ENCODE measurements at places on chromosomes 5 and 9. TPM values are rescaled to one million over a fixed set of nuclear protein-coding genes. Genes with fewer than 3 reads are reported as not detected.

DNA sequence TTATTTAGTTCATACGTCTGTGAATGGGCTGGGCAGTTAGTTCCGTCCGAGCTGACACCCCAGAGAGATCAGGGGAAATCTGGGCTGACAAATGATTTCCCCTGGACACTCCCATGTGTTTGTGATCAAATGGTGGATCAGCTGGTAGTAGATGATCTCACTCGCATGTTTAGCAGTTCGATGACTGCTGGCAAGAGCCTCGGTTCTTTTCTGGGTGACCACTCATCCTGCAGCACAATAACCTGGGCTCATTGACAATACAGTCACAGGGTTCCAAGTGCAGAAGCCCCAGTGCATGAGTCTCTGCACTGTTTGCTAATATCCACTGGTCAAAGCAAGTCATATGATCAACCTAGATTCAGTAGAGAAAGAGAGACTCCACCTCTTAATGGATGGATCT, 155.9 kb downstream of the NR2F1-AS1 start:
- DNase-seq = no peak

GRCh38 chr9:121213136-121213806, 11.6 kb upstream of the RAB14 start:
- peak; percentile 96 for DNase-seq

DNA sequence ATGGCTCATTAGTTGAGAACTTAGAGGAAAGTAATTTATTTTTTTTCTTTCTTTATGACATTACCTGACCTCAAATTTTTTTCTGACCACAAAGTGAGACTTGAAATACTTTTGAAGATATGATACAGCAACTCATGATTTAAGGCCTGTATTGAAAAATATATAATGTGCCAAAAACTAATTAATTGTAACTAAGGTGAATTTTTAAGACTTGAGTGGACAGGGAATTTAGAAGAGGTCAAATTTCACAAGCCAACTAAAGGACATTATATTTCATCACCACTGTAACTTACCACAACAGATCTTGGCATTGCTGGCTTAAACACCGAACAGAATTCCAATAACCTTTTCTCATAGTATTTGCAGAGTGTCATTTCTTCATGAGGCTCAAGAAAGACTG, 1.8 kb downstream of the CCNH start:
- DNase-seq = no peak

NCS1 gene
- 78.5 TPM for total RNA-seq

STPG3 gene
- total RNA-seq = not detected

GRCh38 chr9:132409828-132410528, at the start of gene CFAP77:
TSS of gene CFAP77 (plus strand) at chr9:132410211. CDS start at chr9:132410272, 61 bp downstream.
- peak; percentile 65 for DNase-seq

- peak; percentile 40 for DNase-seq
Observed at GRCh38 chr5:179149278-179149677, 89.1 kb downstream of the ZNF354C start.

GRCh38 chr5:134046801-134047686, 42.3 kb upstream of the VDAC1 start:
- DNase-seq = no peak

GRCh38 chr5:163508753-163509152, 3.3 kb downstream of the MAT2B start:
- no peak for DNase-seq

- DNase-seq = no peak
Observed at GRCh38 chr5:15010936-15011335, 139.4 kb upstream of the ANKH start.

DNA sequence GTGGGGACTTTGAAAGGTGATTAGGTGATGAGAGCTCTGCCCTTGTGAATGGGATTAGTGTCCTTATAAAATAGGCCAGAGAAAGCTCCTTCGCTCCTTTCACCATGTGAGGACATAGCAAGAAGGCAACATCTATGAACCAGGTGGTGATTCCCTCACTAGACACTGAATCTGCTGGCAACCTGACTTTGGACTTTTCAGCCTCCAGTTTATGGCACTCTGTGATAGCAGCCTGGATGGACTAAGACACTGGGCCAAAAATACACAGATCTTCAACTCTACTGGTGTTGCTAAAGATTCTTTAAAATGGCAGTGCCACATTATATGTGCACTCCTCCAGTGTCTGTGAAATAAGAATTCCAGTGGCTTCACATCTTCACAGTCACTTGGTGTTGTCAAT, 41.2 kb upstream of the COL15A1 start:
- no peak for DNase-seq

DNA sequence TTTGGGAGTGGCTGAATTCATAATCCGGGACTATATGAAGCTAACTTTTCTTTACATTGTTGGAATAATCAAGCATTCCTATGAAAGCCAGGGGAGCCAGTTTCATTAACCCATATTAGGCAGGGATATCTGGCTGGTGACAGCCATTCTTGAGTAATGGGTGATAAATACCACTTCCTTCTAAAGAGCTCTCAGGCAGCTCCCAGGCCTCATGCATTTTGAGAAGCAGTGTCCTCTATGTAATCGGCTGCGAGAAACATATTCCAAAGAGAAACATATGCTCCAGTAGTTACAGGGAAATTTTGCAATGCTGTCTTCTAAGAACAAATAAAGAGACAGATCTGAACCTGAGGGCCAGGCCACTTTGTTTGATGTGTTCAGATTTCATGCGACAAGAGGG, 83.1 kb downstream of the MSX2 start:
- no peak for DNase-seq

DNA sequence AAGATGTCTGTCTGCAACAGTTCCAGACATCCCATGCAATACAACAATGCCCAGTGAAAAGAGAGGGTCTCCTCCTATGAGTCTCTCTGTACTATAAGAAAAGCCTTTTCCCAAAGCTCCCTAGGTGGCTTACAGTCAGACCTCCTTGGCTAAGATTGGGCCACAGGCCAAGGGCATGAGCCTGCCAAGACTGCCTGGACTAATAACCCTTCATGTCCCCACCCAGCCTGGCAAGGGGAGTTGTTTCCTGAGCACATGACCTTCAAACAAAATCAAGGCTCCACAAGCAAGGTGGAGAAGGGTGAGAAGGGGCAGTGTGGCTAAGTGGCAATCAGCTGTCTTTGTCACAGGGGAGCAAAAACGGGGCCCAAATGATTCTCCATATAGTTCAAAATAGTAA, 75.6 kb upstream of the ZSWIM6 start:
- no peak for DNase-seq

GRCh38 chr9:4780651-4781050, 12.1 kb upstream of the RCL1 start:
- DNase-seq = no peak

DNA sequence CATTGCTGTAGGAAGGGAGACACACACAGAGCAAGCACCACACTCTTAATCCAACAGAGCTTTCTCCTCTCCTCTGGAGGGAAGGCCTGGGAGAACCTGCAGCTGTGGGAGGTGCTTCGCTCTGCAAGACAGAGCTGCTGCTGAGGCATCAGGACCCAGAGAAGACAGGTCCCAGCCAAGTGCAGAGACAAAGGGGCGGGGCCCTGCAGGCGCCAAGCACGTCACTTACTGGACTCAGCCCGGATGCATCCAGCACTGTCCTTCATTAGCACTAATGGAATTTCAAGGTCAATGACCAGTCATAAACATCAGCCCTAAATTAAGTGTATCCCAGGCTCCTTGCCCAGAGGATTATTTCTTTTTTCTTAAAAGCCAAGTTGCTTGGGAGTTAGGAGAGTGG, 337.1 kb upstream of the PANK3 start:
- DNase-seq = peak; percentile 82

OCLN gene
- total RNA-seq = 3.9 TPM

GRCh38 chr9:81717061-81717746, 27.9 kb upstream of the TLE1 start:
- no peak for DNase-seq

- no peak for DNase-seq
Observed at GRCh38 chr5:139748505-139748826, 47.1 kb upstream of the PSD2 start.
